ENCODE measurements at places on chromosomes 3 and 15.

- DNase-seq, result no peak
These were observed 28.0 kb upstream of the TMOD3 start for GRCh38 chr15:51801391-51801835.

GRCh38 chr3:129502641-129503408, 25.6 kb upstream of the RHO start:
- DNase-seq, result no peak

- DNase-seq, result no peak
These were observed 683.0 kb downstream of the TBL1XR1 start for GRCh38 chr3:176514297-176514696.

- no peak for DNase-seq
These were observed at the start of gene LSAMP for GRCh38 chr3:116445311-116445841. TSS of gene LSAMP (minus strand) at chr3:116445487.

- no peak for DNase-seq
These were observed 72.8 kb downstream of the PPM1L start for GRCh38 chr3:160828880-160829279.

DNA sequence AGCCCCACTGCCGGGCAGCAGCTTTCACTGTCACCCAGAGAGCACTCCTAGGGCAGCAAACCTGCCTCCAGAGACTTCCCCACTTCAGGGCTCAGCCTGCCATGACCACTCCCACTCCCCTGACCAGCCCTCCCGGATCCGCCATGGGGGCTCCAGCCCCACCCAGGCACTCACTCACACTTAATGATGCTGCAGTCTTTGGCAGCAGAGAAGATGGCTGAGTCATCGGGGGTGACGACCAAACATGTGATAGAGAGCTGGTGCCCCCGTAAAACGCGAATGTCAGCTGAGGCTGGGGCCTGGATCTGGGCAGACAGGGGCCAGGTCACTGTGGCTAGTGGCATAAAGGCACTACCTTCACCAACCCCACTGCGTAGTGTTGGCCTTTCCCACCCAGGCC, 4.7 kb downstream of the RRP9 start:
- no peak for DNase-seq

DNA sequence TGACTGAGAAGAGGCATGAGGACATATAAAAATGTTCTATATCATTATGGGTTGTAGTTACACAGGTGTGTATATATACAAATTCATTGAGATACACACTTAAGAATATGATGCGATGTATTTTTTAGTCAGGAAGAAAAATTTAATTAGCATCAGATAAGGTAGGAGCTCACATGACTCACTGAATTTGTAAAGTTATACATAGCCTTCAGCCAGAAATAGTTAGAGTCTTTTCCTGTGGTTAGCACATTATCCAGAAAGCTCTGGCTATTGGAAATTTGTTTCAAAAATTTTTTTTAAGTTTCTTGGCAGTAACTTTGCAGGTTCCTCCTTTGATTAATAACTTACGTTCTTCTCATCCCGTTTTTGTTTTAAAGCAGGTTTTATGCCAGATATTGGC, 88.6 kb downstream of the STT3B start:
- no peak for DNase-seq

DNA sequence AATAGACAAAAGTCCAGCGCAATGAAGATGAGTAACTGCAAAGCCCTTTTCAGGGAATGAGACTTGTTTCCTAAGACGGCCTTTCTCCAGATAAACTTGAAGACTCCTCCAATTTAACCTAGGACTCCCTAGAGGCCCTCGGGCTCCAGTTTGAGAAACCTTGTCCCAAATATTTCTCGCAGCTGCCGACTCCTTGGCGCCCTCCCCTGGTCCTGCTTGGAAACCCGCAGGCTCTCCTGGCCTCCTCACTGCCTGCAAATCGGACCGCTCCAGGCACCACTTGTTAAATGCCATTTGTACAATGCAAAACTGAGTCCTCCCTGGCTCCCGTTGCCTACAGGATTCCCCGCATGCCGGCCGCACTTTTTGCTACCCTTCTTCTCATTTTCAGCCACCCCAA, 36.8 kb downstream of the MUC4 start:
- no peak for DNase-seq

DNA sequence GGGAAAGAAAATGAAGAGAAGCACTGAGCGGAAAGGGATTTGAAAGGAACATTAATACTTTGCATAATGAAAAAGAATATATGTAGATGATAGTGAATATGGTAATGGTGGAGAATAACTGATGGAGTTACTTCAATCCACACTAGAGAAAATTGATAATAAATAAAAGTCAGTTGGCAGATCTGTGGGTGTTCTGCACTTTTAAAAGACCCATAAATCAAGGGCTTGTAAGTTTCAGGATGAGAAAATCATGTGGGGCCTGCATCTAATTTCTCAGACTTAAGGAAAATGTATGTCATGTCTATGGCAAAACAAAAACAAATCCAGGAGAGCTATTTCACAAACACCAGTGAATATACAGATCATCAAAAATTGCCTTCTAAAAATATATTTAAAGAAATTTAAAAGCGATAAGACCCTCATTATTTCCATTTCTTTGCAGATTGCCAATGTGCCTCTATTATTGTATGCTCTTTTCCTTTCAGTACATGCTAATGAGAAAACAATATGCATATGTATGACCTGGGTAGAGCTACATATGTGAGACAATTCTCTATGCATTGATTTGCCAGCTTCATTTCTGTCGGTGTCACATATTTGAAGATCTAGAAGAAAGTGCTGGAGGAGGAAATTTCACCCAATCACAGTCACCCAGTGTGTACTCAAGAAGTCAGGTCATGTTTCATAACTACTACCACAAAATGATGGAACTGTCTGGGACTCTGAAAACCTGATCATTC, 269.9 kb upstream of the PDZRN3 start:
- DNase-seq, result no peak

DNA sequence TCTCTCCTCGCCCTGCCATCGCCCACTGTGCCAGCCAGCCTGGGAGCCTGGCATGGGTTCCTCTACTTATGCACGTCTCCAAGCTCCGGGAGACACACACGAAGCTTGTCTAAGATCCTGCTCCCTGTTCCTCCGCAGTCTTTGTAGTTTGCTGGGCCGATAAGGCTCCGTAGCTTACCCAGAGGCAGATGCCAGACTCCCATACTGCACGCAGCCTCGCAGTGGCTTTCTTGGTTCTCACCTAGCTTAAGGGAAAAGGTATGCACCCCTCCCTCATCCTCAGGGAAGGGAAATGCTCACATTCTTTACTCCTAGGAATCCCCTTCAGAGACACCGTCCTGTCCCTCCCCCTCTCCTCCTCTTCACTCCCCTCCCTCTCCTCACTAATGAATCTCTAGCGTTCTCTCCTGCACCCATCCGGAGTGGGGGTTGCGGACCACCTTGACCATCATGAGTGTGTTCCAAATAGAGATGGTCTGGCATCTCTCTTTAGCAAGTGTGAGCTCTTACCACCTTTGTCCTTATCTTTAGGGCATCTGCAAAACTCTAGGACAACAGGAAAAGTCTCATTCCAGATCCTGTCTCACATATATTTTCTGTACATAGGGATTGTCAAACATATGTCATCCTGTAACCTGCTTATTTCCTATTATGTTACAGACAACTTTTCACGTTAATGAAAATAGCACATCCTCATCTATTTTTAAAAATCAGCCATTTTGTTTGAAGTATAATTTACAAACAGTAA, 56.5 kb downstream of the TMEM266 start:
- DNase-seq, result no peak

DNA sequence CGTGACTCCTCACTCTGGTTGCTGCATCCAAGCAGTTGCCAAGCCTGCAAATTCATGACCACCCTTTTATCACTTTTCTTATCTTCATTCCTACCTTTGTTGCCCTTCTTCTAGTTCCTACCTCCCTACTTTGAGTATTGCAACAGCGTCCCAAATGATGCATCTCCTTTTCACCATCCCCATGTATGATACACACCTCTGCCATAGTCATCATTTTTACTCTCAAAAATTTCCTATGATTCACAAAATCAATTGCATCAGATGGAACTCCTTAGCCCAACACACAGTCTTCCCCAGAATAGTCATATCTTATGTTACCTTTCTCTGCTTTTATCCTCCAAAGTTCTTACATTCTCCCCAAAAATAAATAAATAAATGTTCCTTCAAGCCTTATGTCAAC, 262.6 kb downstream of the TBL1XR1 start:
- no peak for DNase-seq

DNA sequence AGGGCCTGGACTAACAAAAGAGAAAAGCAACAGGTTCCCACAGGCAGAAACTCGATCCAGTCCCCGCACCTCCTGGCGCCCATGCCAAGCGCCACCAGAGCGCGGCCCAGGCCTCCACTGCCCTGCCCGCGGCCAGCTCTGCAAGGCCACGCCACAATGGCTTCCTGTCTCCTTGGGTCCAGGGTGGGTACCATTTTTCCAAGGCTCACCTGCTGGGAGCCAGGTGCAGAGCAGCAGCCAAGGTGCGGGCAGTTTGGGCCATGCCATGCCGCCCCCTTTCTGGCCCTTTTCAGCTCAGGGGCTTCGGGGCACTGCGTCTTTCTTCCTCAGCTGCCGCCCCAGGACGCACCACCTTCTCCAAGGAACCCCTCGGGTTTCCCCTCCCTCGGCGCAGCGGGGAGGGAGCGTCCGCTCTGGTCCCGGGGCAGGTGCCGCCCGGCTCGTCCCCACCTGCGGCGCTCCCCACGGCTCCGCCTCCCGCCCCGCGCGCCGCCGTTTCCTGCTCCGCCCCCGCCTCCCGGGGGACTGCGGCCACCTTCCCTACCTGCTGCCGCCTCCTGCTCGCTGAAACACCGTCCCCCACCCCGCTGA, at the start of gene ILDR1:
Gene ILDR1 (minus strand): TSS at position 437 of the 591 bp plus-strand sequence. CDS start 170 bp downstream, at position 267.
- DNase-seq, result no peak

DNA sequence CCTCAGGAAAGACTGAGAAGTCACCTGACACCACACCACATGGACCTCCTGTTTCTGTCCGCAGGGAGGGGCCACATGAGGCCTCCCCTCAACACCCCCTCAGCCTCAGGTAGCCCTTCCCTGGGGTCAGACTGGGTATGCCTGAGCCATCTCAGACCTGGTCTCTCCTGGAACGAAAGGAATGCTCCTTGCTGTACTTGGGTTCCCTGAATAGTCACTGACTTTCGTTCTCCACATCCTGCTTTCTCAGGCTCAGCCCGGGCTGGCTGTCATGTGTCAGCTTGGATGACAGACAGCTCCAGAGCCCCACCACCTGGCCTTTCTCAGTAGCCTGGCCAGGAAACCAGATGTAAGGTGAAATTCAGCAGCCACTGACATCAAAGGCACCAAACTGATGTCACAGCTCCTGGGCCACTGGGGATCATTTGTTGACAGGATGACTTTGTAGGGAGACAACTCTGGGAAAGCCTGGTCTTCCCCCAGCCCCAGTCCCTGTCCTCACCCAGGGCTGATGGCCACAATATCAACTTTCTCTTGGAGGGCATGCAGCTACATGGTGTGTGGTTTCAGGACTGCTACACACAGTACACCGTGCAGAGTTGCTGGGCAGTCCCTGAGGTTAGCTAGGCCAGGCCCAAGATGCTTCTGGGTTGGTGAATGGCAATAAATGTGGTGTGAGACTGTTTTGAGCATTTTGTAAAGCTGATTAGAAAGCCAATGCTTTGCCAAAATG, 141.4 kb upstream of the MRPS22 start:
- no peak for DNase-seq

GRCh38 chr3:10157031-10157430, 7.7 kb upstream of the IRAK2 start:
- DNase-seq, result no peak

- no peak for DNase-seq
These were observed 68.0 kb upstream of the HES1 start for GRCh38 chr3:194067949-194068362.

DNA sequence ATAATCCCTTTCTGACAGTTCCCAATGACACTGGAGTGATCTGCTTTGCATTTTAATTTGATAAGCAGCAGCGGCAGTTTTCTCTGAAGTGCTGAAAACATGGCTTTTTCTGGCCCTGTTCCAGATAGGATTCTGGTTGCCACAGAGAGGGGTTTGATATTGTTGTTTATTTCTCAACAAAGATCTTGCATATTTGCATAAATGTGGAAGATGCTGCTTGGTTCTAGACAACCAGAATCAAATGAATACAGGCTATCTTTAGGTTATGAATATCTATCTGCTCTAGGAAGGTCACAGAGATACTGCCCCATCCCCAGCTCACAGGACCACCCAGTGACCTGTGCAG, 137.1 kb downstream of the ZNF609 start:
- no peak for DNase-seq

DNA sequence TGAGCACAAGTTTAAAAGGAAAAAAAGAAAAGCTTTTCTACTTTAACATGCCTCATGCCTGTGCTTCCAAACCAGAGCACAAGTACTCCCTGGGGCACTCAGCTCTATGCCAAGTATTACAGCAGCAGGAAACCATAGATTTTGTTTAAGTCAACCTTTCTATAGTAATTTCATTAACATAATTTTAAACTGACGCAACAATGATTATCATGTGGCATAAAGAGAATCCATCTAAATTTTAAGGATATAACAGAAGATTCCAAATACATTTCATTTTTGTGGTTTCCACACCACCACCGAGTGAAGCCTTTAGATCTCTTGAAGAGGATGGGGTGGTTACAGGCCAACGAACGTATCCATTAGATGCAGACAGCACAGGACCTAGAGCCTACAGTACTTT, 112.1 kb downstream of the TNIK start:
- no peak for DNase-seq

GRCh38 chr3:140630366-140630765, 47.5 kb upstream of the TRIM42 start:
- no peak for DNase-seq

- no peak for DNase-seq
These were observed 993 bp downstream of the STXBP5L start for GRCh38 chr3:120908795-120909601.

Measured in stimulated activated naive CD4-positive, alpha-beta T cell treated with Interleukin-2 at 50 U/mL for 16 hours (primary cell).